Dermis microvascular lymphatic vessel endothelial cell (primary cell): ENCODE measurements at places on chromosomes 2 and 18. TPM values are rescaled to one million over a fixed set of nuclear protein-coding genes. Genes with fewer than 3 reads are reported as not detected.

Gene ALPI
- total RNA-seq, result not detected in 2 replicates

DNA sequence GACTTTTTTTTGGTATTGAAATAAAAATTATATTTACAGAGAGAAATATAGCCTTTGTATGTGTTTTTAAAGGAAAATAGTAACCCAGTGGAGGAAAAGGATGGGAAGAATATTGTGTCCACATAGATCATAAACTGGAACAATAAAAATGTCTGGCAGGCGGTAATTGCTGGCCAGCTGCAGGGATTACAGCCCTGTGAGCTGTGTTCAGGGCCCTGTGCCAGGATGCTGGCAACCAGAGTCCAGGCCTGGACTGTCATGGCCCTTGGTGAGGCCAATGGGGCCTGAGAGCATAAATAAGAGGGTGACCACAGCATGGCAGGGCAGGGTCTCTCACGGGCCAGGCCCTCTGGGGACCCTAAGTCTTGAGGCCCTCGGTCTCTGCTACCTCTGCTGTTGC, 171.2 kb downstream of the ACOXL start:
- DNase-seq, result no peak

- no peak for DNase-seq
Measured at GRCh38 chr2:174051741-174052583, 86.8 kb upstream of the SP3 start.

Gene AQP12B
- not detected in 2 replicates for total RNA-seq

Gene FAM110C
- total RNA-seq, result 0.39 and 0.51 TPM in 2 replicates

GRCh38 chr2:198143793-198144192, 339.4 kb downstream of the PLCL1 start:
- DNase-seq, result no peak

- no peak for DNase-seq
Measured at GRCh38 chr2:135985826-135986393, 484 bp upstream of the DARS1 start.

GRCh38 chr2:14094592-14094991, 537.9 kb upstream of the LRATD1 start:
- DNase-seq, result no peak

GRCh38 chr2:26692279-26692896, at the start of gene KCNK3:
KCNK3 (plus strand) TSS chr2:26692722; CDS start chr2:26692876, 154 bp downstream.
- peak; percentile 54 for DNase-seq

GRCh38 chr2:156511803-156512202, 75.6 kb downstream of the GPD2 start:
- no peak for DNase-seq

Gene STAT1
- total RNA-seq, result 55.8 and 118 TPM in 2 replicates

DNA sequence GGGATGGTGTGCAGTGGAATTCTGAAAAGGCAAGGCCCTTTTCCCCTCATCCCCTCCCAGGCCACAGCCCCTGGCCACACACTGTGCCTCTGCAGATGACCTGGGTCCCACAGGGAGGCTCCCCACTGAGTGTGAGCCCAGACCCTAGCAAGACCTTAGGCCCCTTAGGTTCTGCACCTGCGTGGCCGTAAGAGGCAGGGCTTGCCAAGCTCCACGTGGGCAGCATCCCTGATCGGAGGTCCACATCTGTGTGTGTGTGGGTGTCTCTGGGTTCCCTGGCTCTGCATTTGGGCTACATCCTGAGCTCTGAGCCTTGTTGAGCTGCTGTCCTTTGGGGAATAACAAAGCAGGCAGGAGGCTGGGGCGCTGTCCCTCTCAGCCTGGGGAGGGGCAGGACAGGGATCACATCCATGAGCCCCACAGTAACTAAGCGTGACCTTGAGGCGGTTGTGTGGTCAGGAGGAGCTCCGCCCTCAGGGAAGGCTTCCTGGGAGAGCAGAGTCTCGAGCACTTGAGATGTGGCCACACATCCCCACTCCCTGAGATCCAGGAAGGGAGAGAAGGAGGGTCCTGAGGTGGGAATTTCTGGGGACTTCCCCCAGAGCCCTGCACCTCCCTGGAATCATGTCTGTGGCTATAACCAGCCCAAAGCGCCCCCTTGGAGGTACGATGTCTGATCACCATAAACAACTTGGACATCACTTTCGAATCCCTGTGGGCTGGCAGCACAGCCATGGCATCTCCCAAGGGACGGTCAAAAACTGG, 84.8 kb downstream of the STPG4 start:
- no peak for DNase-seq

DNA sequence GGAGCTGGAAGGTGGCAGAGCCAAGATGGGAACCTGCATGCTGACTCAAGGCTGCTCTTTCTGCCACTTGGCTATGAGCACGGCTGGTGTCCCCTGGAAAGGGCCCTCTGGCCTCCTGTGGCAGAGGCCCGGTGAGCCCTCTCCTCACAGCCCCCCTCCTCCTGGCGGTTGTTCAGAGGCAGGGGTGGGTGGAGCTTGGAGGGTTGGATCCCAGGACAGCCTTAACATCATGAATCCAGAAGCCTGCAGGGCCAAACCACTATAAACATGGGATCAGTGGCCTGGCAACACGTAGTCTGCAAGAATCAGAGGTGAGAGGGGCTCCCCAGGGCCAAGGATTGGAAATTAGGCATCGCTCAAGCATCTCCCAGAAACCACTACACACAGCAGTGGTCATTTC, 48.5 kb upstream of the LOXHD1 start:
- no peak for DNase-seq

Gene L3MBTL4
- 5.1 and 10.2 TPM in 2 replicates for total RNA-seq

Gene PLCD4
- 0.76 and 1.4 TPM in 2 replicates for total RNA-seq

Gene GAL3ST2
- not detected in 2 replicates for total RNA-seq

GRCh38 chr18:52409727-52410126, 69.7 kb downstream of the DCC start:
- no peak for DNase-seq

Gene IL18R1
- total RNA-seq, result 0.25 and 0.51 TPM in 2 replicates

DNA sequence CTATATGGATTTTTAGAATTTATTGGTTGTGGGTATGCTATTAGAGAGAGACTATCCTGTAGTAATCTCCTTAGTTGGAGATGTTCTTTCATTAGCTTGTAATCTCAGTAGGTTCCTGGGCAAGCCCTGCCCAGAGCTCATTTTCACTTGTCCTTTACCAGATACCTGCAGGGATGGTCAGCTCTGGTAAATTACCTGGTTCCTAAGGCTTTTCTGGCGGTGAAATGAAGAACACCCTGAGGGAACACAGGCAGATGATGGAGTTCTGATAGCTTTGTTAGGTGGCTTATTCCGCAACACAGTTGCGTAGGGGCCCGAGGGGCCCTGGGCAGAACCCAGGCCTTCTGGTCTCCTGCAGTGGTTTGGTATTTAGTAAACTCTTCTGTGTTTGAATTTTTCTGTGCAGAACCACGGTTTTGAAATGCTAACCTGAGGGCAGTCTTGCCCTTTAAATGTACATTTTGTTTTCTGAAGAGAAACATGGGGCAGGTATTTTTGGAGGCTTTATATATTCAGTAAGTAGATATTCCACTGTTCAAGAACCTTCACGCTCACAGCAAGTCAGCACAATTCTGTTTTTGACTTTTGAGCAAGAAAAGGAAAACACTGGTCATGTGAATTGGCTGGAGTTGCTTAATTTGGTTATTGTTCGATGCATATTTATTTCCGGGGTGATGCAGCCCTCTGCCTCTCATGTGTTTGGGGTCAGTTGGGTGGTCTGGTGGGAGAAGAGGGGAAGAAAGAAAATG, 22.4 kb downstream of the ZNF532 start:
- DNase-seq, result no peak

Gene ANKRD30B
- not detected in 2 replicates for total RNA-seq

DNA sequence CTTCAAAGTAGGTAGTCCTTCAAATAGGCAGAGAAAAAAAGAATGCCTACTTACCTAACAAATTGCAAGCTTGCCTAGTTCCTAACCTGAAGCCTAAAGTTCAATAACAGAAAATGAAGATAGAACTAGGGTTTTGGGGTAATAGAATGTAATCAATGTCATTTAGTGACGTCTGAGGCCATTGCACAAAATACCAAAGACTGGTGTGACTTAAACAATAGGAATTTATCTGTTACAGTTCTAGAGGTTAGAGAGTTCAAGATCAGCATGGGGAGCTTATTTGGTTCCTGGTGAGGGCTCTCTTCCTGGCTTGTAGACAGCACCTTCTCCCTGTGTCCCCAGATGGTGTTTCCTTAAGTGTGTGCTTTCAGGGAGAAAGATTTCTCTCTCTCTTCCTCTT, 4.7 kb upstream of the NPC1 start:
- DNase-seq, result no peak
